ENCODE measurements at places on chromosomes 2 and 18. TPM values are rescaled to one million over a fixed set of nuclear protein-coding genes. Genes with fewer than 3 reads are reported as not detected.

DNA sequence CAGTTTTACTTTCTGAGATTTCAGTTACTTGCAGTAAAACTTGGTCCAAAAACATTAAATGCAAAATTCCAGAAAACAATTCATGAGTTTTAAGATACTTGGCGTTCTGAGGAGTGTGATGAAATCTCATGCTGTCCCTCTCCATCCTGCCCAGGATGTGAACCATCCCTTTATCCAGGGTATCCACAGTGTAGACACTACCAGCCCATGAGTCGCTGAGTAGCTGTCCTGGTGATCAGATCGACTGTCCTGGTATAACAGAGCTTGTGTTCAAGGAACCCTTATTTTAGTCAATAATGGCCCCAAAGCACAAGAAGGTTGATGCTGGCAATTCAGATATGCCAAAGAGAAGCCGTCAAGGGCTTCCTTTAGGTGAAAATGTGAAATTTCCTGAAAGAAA lies 3.2 kb downstream of the SP100 start:
- no peak for DNase-seq

- DNase-seq = no peak
Observed at GRCh38 chr18:74524097-74524496, 10.2 kb upstream of the CNDP1 start.

DNA sequence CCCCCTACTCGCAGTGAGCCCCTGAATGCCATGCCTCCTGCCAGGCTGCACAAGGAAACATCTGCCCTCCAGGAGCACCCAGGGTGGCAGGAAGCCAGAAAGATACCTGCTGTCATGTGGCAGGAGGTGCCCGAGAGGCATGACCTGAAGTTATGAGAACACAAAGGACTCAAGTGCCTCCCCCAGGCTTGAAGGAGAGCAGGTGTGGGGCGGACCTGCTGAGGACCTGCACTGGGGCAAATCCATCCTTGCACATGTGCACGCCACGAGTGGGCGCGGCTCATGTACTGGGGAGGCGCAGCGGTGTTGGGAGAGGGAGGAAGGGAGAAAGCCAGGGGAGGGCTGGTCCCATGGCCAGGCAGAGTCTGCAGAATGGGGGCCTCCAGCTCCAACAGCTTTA lies 26.9 kb downstream of the SDC1 start:
- peak; percentile 87 for DNase-seq

DNA sequence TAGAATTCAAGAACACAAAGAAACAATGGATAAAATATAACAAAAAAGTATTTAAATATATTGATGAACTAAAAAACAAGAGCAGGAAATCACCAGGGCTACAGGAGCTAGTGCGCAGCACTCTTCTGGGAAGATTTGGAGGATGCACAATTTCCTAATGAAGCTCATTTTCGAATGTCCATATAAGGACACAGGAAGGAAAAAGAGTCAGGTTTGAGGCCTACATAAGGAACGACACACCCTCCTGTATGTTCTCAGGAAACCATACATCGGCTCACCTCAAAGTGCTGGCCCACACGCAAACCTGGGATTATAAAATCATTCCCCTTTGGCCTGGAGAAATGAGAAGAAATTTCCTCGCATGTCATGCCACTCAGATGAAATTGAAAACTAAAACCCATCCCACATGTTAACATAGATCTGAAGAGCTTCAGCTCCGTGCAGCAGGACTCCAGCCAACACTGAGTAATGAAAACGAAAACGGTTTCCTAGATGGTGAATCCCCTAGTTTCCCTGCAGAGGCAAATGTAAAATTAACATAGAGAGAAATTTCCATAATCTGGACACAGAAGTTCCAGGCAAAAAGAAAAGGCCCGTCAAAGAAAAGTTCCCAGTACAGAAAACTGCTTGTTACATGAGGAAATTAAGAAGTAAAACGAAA lies 825.8 kb downstream of the SOCS6 start:
- DNase-seq = no peak

DNA sequence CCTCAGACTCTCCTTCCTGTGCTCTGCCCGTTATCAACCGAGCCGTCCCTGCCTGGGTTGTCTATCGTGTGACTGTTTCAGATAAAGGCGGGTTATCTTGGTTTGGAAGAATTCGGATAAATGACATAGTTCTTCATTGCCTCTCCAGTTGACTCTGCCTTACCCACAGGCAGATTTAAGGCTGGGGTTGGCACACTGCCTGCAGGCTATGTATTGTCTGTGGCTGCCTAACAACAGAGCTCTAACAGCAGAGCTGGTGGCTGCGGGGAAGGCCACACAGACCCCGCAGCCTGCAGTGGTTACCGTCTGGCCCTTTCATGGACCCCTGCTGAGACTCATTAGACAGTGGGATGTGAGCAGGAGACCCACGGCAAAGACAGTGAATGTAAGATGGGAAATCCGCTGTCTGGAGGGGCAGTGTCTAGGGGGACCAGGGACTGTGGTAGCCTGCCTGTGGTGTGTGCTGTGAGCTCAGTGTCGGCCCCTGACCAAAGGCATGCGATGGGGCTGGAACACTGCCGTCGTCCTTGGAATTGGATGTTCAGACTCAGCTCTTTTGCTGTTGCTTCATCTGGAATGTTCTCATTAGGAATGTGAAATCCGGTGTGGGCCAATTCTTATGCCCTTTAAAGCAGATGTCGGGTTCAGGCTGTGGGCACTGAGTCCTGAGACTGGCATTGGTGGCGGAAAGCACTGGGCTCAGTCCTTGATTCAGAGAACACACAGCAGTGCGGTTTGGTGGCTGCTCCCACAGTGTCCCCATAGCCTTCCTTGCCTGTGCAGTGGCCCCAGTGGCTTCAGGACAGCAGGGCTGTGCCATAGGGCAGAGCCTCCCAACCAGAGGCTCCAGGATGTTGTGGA lies 44.5 kb downstream of the SH3RF3 start:
- peak; percentile 58 for DNase-seq

DNA sequence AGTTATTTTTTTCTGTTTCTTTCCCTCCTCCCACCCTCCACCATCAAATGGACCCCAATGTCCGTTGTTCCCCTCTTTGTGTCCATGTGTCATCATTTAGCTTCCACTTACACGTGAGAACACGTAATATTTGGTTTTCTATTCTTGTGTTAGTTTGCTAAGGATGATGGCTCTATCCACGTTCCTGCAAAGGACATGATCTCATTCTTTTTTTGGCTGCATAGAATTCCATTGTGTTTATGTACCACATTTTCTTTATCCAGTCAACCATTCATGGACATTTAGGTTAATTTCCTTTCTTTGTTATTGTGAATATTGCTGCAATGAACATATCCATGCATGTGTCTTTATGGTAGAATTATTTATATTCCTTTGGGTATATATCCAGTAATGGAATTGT lies 91.3 kb upstream of the TNP1 start:
- no peak for DNase-seq

DNA sequence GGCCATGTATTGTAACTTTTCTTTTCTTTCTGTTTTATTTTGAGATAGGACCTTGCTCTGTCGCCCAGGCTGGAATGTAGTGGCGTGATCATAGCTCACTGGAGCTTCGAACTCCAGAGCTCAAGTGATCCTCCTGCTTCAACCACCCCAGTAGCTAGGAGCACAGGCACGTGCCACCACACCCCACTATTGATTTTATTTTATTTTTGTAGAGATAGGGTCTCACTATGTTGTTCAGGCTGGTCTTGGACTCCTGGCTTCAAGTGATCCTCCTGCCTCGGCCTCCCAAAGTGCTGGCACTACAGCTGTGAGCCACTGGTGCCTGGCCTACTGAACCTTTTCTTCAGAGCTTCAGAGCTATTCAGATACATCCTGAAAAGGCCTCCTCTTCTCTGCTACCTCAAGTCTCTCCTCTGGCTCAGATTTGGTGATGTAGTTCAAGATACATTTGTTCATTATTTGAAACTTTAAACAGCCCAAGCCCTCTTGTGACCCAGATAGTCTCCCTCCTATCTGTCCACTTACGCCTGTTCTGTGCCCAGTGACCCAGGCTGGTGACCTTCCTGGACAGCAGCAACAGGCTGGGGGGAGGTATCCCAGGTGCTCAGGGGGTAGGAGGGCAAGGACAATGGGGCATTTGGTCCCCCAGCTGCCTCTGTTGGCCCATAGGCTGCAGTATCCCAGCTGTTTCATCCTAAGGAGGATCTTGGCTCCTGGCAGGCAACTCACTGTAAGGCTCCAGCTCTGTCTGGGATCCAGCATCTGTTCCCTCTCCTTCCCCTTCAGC lies 38.6 kb downstream of the LAMA3 start:
- no peak for DNase-seq

DNA sequence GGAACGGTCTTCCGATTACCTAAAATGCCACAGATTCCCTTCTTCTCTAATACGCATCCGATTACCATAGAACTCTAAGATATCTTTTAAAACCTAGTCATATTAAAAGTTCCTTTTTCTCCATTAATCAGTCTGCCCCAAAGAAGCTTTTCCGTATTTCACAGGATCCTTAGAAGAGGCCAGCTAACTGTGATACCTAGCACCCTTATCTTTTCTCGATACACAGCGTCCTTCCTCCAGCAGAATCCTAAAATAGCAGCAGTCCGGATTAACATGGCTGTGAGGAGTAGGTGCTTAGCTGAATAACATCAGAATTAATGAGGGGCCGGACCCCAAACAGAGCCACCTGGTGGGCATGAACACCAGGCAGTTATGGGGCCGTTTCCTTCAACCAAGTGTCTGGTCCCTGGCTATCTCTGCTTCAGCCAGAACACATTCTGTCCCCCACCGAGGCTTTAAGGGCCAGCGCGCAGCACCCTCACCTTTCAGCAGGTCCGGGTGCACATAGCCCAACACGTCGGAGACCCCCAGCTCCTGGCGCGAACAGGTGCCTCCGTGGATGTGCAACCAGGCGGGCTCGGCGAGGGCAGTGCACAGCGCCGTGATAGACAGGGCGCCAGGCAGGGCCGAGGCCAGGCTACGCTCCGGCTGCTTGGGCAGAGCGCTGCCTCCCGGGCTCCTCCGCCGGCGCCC lies 995 bp downstream of the TMEM127 start:
- DNase-seq = no peak

GRCh38 chr2:241052677-241053360 lies 49.3 kb downstream of the MTERF4 start:
- no peak for DNase-seq

- no peak for DNase-seq
Observed at GRCh38 chr2:227098162-227098515, 65.9 kb downstream of the COL4A4 start.

GRCh38 chr2:212882626-212883025 lies 268.8 kb downstream of the IKZF2 start:
- no peak for DNase-seq

VRK2 gene
- 18.2 TPM for total RNA-seq

UPP2 gene
- total RNA-seq = not detected

RAX gene
- total RNA-seq = not detected

NOSTRIN gene
- 26.4 TPM for total RNA-seq

SERPINB4 gene
- total RNA-seq = 0.42 TPM

GALNT5 gene
- total RNA-seq = 23.0 TPM
